ENCODE measurements at places on chromosomes 5 and 9.

- DNase-seq = no peak
Measured at GRCh38 chr9:98045234-98046179, 11.0 kb upstream of the NANS start.

DNA sequence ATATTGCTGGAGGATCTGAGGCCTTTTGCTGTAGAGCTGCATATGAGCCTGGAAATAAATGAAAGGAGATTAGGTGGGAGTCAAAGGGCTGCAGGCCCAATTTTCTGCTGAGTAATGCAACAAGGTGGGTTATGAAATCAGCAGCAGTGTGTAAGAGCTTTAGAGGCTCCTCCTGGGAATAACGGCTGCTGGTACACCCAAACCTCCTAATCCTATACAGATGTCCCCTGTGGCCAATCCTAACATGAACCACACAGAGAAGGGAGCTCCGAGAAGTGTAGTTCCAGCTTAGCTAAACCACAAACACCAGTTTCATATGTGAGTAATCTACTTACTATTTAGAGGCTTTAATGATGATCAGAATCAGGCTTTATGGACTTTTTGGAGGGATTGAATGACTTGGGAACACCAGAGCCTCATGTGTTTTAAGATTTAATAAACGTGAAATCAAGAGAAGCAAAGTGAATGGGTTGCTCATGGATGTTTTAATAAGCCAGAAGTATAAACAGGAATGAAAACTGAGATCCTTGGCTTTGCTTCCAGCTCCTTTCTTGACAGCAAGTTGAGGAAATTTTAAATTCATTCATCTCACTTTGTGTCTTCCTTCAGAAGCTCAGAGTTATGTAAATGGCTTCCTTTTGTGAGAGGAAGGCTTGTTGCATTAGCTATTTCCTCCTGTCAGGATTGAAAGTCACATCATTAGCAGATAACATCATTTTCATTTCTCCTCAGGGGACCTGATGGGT lies 437.5 kb downstream of the TMEM232 start:
- DNase-seq = no peak

DNA sequence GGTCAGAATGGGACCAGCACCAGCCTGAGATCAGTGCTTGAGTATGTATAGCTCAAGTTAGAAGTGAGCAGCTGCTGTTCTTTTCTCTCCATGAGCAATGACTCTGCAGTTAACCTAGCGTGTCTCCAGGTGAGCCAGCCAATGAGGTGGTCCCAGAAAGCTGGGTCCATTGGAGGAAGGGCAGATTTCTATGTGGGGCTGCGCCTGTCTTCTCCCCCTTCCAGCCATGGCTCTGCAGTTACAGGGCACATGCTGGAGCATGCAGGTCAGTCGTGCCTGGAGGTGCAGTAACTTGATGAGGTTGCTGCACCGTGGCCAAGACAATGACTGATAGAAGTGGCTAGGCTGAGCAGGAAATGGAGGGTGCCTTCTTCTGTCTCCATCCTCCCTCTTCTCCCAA lies 29.6 kb upstream of the CXCL14 start:
- no peak for DNase-seq

DNA sequence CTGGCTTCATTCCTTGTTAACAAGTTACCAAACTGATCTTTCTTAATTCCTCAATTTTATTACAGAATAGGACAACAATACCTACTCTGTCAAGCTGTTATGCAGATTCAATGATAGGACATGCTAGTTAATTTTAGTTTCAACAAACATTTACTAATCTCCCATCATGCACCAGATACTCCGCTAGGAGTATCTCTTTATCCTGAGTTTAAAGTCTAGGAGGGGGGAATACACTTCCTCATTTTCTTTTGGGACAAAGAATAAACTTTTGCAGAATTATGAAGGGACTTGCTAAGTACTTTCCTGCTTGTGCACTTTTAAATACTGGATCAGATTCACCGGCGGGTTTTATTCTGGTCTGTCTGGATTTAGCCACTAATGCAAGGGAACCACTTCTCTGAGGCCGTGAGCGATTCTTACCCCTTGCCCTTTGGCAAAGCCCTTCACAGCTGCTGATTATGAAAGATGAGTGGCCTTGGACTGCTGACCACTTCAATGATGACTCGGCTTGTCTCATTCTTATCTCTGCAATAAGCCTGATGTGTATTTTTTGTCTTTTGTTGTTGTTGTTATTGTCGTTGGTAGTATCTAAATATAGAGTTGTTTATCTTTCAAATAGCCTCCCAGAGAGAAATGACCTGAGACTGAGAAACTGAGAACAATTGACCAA lies 73.9 kb downstream of the RMI1 start:
- no peak for DNase-seq

- DNase-seq = no peak
Measured at GRCh38 chr5:111070272-111071134, 1.0 kb upstream of the TSLP start.

- DNase-seq = no peak
Measured at GRCh38 chr5:42064821-42065220, 139.7 kb downstream of the FBXO4 start.

DNA sequence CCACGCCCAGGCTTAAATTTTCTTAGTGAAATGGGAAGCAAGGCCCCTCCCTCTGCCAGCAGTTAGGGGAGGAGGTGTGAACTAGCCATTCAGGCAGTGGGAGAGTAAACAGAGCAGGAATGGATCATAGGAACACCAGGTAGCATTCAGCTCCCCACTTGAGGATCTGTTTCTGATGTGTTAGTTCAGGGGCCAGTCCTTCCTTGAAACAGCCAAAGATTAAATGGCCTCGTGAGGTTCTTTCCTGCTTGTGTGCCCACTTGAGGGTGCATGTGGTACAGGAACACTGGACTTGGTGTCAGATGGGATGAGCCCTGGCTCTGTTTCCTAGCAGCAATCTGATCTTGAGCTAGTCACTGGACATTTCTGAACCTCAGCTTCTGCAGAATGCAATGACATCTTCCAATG lies 21.2 kb downstream of the FAXDC2 start:
- DNase-seq = no peak

DNA sequence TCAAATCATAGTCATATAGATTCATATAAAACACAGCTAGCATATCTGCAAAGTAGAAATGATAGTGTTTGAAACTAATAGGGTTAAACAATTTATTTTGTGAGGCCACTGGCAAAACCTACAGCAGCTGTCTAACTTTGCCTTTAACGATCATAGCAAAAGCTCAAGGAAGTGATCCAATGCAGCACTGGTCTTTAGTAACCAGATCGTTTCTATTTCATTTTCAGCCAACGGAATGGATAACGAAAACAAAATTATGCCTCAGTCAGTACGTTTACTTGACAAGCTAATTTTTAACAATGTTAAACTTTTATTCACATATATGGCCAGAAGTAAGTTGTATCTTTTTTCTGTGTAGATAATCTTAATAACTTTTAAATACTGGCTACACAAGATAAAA lies 17.7 kb downstream of the MLLT3 start:
- DNase-seq = no peak

DNA sequence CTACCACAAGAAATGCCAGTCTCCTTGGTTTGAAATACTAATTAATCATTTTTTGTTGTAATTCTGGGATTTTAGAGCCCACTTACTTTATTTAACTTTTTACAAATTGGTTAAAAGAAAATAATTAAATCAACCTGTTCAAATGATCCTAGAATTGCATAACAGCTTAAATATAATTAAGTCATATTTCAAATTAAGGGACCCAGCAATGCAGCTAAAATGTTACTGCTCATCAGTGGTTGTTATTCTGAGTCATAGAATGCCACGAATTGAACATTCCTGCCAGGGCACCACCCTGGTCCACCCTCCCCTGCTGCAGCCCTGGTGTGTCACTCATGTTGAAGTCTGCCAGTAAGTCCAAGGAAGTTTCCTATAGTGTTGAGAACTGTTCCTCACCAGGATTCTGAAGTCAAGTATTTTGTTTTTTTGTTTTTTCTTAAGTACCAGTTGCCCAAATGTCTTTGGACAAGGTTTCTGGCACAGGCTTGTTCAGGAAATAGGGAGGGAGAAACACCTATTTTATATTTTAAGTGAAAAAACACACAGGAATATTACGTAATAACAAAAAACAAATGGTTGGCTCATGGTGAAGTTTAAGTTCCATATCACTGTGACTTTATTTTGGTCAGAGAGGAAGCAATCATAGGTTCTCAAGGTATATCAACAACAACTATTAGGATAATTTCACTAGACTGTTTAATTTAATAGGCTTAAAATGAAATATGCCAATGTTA lies 4.3 kb upstream of the ITGA1 start:
- DNase-seq = no peak

GRCh38 chr9:79542735-79543620 lies 28.8 kb upstream of the TLE4 start:
- DNase-seq = no peak

DNA sequence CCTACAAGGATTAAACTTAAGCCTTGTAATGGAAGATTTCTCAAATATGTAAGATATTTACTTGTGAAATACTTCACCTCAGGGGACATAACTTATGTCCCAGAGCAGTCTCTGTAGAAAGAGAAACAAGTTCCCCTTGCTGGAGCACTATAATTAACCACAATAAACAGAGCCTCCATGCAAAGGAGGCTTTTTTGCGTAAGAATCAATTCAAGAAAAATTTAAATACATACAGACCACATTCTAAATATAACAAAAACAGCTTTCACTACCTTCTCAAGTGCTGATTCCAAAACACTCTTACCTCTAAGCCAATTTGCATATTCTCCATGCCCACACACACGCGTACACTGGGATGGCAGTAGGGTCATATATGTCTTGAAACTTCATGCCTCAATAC lies 30.7 kb upstream of the CCNB1 start:
- DNase-seq = no peak

DNA sequence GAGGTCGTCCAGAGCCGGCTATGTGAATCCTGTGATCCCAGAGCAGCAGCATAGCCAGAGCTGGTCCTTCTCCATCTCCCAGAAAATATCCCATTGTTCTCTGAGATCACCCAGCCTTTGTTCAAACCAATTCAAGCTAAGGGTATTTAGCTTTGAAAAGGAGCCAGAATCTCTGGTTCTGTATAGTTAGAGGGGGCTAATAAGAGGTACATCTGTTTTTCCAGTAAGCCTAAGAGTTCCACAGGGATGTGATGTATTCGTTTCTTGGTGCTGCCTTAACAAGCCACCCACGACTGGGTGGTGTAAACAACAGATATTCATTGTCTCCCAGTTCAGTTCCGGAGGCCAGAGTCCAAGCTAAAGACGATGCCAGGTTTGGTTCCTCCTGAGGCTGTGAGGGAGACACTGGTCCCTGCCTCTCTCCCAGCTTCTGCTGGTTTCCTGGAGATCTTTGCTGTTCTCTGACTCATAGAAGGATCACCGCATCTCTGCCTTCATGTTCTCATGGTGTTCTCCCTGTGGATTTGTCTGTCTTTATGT lies 344.8 kb downstream of the MTRR start:
- no peak for DNase-seq

- no peak for DNase-seq
Measured at GRCh38 chr9:69379270-69379982, 54.4 kb downstream of the ENTREP1 start.

DNA sequence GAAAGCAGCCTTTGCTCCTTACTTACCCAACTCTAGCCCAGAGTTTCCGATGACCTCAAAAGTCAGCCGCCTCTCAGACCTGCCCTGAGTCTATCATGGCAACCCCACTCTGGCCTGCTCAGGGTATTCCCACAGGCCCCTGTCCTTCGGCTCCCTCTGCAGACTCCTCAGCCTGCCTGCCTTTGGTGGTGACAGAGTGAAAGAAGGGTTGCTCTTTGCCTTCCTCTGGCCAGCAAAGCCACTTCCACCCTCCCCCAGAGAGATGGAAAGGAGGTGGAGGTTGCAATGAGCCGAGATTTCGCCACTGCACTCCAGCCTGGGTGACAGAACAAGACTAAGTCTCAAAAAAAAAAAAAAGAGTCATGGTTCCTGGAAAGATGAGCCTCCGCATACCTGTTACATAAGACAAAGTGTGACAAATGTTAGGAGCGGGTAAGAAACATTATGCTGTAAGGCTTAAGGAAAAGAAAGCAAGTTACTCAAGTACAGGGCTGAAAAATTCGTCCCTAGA lies 2.3 kb upstream of the SMIM33 start:
- DNase-seq = no peak

GRCh38 chr5:77853353-77853907 lies 77.3 kb upstream of the TBCA start:
- no peak for DNase-seq

Measured in activated T-helper 1 cell treated with Interleukin-2 at 50 U/mL for 16 hours (primary cell).